CD14-positive monocyte (primary cell): ENCODE measurements at places on chromosomes 12 and 14. TPM values are rescaled to one million over a fixed set of nuclear protein-coding genes. Genes with fewer than 3 reads are reported as not detected.

The AKAP6 gene
- not detected in 2 replicates for polyA plus RNA-seq

The SOS2 gene
- polyA plus RNA-seq: 9.8 and 24.3 TPM in 2 replicates

The OR6C1 gene
- polyA plus RNA-seq: not detected in 2 replicates

The TMEM119 gene
- 0.64 and 0.85 TPM in 2 replicates for polyA plus RNA-seq

The GRIN2B gene
- polyA plus RNA-seq: not detected

The HRK gene
- not detected for polyA plus RNA-seq

The TPH2 gene
- not detected for polyA plus RNA-seq

The CD163L1 gene
- 1.0 TPM for polyA plus RNA-seq

The TAS2R7 gene
- not detected in 2 replicates for polyA plus RNA-seq

The EIF2S3B gene
- polyA plus RNA-seq: 0.30 TPM

The CCDC175 gene
- not detected for polyA plus RNA-seq

The MRPL42 gene
- polyA plus RNA-seq: 62.8 TPM

The ACTR6 gene
- polyA plus RNA-seq: 1.6 and 5.5 TPM in 2 replicates

The VWF gene
- polyA plus RNA-seq: 0.19 and 0.49 TPM in 2 replicates

DNA sequence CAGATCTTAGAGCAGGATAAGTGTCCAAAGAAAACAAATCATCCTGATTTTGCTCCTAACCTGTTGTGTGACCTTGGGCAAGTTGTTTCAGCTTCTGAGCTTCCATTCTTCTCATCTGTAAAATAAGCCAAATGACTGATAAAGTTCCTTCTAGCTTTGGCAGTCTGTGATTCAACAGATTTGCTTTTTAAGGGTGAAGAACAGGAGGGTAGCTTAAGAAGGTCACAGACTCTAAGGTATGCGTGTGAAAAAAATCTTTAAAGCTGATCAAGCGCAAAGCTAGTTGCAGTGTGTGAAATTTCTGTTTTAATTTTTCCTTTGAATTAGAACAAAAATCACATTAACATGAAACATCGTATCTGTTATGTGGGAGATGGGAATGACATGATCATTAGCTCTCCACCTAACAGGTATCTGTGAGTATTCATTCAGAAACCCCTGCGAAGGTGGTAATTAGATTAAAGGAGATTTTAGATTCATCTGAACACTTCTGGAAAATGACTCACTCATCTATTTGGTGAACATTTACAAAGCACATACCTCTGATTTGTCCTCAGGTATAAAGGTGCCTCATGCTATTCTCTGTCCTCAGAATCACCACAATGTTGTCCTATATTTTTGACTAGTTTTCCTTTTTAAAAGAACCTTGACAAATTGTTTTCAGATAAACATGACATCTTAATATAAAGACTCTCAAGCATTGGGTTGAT lies 131.9 kb upstream of the CPM start:
- no peak for DNase-seq

DNA sequence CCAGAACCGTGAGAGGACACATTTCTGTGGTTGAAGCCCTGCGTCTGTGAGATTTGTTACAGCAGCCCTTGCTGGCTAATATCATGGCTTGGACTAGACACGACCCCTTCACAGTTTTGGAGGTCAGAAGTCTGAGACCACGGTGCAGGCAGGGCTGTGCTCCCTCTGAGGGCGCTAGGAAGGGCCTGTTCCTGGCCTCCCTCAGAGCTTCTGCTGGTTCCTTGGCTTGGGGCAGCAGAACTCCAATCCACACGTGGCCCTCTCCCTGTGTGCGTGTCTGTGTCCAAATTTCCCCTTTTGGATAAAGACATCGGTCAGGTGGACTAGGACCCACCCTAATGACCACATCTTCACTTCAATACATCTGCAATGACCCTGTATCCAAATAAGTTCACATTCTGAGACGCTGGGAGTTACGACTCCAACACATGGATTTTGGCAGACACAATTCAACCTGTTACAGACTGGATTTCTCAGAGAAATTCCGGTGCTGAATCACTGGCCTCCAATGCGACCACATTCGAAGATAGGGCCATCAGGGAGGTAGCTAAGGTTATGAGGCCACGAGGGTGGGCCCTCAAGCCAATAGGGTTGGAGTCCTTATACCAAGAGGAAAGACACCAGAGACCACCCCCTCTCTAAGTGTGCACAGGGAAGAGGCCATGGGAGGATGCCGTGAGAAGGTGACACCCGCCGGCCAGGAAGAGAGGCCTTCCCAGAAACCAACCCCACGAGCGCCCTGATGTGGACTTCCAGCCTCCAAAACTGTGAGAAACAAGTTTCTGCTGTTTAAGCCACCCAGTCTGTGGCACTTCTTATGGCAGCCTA lies 43.6 kb upstream of the PPP2R5C start:
- DNase-seq: no peak

GRCh38 chr14:49918706-49919105 lies 25.8 kb downstream of the ARF6 start:
- DNase-seq: no peak

- no peak for DNase-seq
Observed at GRCh38 chr12:115440438-115440837, 756.5 kb upstream of the TBX3 start.

DNA sequence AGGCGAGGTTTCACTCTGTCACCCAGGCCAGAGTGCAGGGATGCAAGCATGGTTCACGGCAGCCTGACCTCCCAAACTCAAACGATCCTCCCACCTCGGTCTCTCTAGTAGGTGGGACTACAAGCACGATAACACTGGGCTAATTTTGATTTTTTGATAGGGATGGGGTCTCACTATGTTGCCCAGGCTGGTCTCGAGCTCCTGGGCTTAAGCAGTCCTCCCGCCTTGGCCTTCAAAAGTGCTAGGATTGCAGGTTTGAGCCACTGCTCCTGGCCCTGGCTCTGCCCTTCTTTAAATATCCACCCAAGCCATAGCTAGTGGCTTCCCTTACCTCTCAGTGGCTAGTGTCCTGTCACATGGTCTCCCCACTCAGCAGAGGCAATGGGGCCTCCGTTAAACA lies 17.8 kb downstream of the SFSWAP start:
- no peak for DNase-seq

DNA sequence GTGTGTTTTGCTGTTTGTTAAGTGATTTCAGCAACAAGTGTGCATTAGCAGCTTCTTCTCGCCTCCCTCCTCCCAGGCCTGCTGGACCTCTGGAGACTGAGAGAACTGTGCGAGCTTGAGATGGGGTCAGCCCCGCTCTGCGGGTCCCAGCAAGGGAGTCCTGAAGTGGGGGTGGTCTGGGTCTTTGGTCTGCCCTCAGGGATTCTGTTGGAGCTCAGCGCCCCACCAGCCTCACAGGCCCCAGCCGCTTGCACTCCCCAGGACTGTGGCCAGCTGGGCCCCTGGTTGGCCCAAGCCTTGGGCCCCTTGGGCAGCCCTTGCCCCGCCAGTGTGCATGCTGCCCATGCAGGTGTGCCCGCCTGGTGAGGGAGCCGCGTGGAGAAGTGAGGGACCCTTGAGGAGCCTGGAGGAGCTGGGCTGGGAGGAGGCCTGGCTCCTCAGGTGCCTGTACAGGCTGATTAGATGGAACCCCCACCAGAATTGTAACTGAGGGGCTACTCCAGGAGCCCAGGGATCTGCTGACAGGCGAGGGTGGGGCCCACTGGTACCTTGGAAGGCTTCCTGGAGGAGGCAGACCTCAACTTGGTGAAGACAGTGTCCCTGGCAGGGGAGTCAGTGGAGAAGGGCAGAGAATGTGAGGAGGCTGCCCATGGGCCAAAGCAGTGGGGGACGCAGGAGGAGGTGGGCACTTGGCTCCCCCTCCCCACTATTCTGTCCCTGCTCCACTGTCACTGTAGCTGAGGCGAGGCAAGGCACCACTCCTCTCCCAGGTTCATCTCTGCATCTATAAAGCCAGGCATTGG lies 56.7 kb downstream of the BEGAIN start:
- DNase-seq: no peak

DNA sequence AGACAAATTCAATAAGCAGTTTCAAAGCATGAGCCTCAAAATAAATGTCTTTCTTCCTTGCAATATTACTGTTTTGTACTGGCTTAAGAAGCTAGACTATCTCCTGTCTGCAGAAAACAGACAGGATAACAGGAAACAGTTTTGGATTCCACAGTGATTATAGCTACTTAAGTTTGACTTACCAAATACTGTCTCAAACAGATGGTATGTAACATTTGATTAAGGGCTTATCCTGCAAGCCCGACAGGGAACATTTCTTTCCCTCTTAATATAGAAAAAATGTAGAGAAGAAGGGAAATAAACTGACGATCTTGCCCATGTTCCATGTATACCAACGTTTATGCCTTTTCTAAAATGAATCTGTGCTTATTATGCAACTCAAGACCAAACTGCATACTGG lies 179.9 kb upstream of the EEA1 start:
- no peak for DNase-seq

DNA sequence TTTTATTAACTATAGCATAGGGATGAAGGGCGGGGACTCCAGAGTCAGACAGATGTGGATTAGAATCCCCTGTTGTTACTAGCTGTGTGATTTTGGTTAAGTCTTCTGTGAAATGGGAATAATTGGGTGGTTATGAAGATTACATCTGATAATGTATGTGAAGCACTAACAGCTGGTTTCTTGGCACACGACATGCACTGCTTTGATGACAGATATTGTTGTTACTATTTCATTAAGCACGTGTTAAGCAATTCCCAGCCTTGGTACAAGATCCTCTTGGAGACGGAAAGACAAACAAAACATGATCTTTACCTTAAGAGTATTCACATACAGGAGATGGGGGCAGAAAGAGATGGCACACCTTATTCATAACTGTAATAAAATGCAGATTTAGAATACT lies 7.9 kb downstream of the PPFIBP1 start:
- DNase-seq: no peak

- no peak for DNase-seq
Observed at GRCh38 chr12:123094349-123095077, 56.4 kb downstream of the PITPNM2 start.

DNA sequence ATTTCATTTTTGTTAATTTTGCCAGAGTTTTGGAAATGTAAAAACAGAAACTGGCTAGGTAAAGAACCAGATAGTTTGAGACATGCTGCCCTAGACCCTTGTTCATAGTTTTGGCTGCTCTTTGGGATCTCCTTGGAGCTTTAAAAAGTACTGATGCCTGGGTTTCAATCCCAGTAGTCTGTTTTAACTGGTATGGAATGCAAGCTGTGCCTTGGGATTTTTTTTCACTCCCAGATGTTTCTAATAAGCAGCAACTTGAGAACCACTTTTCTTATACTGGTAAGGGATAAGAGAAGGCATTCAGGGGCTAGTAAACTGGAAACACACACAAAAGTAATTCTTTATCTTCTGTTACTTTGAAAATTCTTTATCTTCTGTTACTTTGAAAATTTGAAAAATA lies 18.8 kb downstream of the SLC35F4 start:
- no peak for DNase-seq

GRCh38 chr14:99908653-99909250 lies 115.5 kb downstream of the EML1 start:
- DNase-seq: no peak

DNA sequence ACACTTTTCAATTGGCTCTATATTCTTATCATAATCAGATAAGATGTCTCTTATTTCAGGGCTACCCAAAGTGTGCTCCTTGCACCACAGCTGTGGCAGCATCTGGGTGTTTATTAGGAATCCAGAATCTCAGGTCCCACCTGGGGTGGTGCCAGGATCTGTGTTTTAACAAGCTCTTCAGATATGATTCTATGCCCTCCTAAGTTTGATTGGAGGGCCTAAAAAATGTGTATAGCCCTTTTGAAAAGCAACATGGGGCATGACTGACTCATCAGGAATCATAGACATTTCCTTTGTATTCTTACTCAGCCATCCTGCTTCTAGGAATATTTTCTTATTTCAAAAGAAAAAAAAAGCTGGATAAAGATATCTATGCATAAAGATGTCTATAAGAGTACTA lies 103.1 kb downstream of the HELB start:
- DNase-seq: no peak

DNA sequence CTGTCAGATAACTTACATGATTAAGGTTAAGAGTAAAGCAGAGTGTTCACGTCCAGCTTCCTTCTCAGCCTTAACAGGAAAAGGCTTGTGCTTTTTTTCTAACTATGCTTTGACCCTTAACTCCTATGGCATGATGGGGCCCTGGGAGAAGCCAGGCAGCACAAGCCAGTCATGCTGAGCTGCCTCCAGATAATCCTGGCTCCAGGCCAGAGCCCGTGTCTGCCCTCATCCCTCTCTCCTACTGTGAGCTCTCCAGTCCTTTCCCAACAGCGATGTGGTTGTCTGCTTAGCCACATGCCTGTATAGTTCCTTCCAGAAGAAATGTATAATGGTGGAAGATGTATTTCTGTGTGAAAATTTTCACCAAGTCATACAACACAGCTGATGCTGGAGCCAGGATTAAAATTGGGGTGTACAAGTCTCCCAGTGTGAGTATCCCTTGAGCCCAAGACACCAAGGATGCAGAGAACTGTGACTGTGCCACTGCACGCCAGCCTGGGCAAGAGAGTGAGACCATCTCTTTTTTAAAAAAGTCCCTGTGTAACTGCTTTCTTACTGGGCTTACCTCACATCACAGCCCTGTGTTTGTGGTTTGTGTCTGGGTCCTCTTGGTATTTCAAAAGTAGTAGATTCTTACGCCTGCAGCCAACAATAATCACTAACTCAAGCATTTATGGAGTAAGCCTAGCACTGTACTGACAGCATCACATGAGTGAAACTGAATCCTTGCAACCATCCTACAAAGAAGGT lies 7.9 kb upstream of the ITFG2 start:
- no peak for DNase-seq

DNA sequence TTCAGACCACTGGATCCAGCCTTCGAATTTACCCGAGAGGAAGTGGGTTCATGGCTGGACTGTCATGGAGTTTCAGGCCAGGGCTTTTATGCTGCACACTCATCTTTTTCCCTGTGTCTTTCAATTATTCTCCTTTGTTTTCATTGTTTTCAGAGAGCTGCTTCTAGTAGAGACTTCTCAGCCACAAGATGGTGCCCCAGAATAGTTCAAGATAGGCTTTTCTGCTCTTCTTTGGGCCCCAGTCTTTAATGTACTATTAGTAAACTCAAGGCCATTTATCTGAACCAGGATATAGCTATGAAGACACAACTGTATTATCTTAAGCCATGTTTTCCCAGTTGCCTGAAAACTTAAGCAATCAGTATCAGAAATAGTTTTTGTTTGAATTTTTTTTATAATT lies 30.4 kb upstream of the PSMA6 start:
- DNase-seq: peak; percentile 34

GRCh38 chr12:72388322-72388721 lies 116.2 kb downstream of the TRHDE start:
- no peak for DNase-seq

GRCh38 chr14:53861781-53862180 lies 94.8 kb downstream of the BMP4 start:
- no peak for DNase-seq

GRCh38 chr12:5022465-5023061 lies 21.1 kb upstream of the KCNA5 start:
- peak; percentile 22 for DNase-seq
